Chondrocyte (in vitro differentiated cells): ENCODE measurements at places on chromosomes 3 and 15. TPM values are rescaled to one million over a fixed set of nuclear protein-coding genes. Genes with fewer than 3 reads are reported as not detected.

OR5K2 gene
- total RNA-seq = not detected in 3 replicates

MELTF gene
- 4.5 to 5.2 TPM (median 5.1 TPM) in 3 replicates for total RNA-seq

NUP210 gene
- 0.72 to 1.3 TPM (median 0.82 TPM) in 3 replicates for total RNA-seq

IGSF11 gene
- total RNA-seq = not detected in 3 replicates

C3orf20 gene
- total RNA-seq = not detected in 3 replicates

MEX3B gene
- total RNA-seq = 25.5 to 55.8 TPM (median 52.7 TPM) in 3 replicates

FBXO22 gene
- 33.6 to 40.1 TPM (median 35.1 TPM) in 3 replicates for total RNA-seq

STRIT1 gene
- total RNA-seq = not detected in 3 replicates

RNF7 gene
- total RNA-seq = 104 to 105 TPM (median 104 TPM) in 3 replicates

GABRR3 gene
- total RNA-seq = not detected in 3 replicates

BSN gene
- 0.77 to 0.82 TPM (median 0.77 TPM) in 3 replicates for total RNA-seq

DNA sequence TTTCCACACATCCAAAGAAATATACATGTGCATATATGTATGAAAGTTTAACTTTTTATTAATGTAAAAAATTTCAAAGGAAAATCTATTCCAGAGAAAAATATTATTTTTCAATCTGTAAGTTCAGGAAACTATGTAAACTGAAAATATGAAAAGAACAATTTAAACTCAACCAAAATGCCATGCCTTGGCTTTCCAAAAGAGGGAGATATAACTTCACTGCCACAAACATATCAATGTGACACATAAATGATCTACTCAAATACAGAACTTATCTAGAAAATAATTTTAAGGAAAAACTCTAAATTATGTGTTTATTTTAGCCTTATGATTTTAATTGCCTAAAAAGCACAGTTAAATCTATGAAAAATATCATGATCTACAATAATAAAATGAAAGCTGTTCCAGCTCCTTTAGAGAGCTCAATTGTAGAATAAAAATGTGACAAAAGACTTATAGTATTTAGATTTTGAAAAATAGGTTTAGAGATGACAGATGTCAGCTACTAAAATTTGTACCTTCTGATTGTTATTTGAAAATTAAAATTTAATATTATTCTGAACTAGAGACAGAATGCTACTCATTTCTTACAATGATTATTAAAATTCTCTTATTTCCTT lies 94.8 kb downstream of the GBE1 start:
- no peak for DNase-seq

DNA sequence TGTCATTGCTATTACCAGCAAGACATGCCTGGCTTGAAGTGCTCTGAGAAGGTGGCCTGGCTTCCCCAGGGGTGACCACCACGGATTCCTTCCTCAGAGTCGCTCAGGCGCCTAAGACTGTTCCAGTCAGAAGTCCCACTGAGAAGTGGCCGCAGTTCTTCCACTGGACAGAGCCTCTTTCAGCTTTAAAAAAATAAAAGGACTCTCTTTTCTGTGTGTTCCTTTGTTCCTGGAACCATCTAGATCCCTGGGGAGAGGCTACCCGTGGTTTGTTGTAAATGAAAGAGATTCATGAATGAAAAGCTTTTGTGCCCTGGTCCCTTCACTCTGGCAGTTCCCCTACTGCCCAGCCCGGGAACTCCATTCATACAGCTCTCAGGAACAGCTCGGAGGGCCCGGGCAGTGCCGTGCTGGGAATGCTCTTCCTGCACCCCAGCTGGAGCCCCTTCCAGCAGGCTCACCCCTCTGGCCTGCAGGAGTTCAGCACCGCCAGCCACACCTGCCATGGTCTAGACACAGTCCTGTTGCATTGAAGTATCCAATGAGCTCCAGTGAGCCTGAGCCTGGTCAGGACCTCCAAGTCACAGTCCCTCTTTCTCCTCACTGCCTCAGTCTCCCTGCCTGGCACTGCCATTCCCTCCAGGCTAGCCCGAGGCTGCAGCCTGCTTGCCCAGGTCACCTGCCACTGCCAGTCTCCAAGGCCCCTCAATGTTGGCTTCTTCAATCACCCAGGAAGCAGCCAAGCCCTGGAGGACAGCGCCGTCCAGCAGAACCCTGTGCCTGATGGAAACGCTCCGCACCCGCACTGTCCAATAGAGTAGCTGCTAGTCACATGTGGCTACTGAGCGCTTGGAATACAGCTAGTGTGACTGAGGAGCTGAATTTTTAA lies 75.4 kb downstream of the XXYLT1 start:
- no peak for DNase-seq

DNA sequence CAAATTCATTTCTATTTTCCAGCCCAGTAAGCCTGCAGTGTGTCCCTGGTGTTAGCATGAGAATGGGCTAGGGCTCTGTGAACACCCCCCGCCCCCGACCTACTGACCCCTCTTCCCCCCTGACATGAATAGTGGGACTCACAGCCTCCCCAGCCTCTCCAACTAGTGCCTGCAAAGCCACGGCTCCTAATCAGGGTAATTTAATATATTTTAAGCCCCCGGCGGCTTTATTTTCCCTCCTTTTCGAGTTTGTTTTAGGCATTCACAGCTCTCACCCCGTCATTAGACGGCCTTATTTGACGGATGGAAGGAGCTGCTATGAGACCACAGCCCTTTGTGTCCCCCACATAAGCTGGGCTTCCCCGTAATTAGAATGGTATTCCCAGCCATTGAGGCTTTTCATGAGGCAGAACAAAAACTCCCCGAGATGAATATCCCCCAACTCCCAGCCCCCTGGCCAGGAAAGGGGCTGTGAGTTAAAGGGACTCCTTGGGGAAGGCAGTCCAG lies 78.3 kb upstream of the POLG start:
- no peak for DNase-seq

DNA sequence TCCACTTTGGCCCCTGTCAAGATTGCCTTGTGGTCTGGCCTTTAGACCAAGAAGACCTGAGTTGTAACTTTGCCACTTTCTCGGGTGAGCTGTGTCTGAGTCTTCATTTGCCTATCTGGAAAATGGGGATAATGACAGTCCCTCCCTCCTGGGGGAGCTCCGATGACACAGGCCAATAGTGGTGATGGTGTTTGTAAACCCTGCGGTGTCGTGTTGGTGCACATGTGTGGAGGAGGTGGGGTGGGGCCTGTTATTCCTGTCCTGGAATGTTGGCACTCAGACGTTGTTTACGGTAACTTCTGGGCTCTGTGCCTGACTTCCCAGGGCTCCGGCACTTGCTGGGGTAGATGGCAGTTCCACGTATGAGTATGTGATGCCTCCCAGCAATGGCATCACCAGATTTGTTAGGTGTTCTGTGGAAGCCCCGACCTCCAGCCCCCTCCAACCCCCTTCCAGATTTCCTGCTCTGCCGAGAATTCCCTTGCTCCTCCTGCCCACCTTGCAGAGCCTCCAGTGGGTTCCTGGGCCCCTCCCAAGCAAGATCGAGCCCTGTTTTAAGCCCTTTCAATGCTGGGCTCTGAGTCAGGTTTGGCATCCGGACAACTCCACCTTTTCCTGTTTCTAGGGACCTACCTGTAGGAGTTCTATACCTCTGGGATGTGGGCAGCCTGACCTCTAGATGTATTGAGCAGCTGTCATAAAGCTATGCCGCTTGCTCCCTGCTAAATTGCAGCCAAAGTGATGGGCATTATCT lies 31.4 kb downstream of the HRH1 start:
- DNase-seq = no peak

GRCh38 chr15:67366904-67367303 lies 112.3 kb downstream of the IQCH start:
- DNase-seq = no peak

GRCh38 chr3:99962703-99963102 lies 145.0 kb downstream of the CMSS1 start:
- no peak for DNase-seq

DNA sequence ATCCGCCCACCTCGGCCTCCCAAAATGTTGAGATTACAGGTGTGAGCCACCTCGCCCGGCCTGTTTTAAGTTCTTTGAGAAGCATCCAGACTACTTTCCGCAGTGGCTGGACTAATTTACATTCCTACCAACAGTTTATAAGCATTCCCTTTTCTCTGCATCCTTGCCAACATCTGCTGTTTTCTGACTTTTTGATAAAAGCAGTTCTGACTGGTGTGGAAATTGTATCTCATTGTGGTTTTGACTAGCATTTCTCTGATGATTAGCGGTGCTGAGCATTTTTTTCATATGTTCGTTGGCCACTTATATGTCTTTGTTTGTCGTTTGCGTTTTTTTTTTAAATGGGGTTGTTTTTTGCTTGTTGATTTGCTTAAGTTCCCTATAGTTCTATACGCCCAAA lies 208.4 kb upstream of the DPPA4 start:
- DNase-seq = no peak

- no peak for DNase-seq
Observed at GRCh38 chr3:173943264-173943663, 545.7 kb downstream of the NLGN1 start.

DNA sequence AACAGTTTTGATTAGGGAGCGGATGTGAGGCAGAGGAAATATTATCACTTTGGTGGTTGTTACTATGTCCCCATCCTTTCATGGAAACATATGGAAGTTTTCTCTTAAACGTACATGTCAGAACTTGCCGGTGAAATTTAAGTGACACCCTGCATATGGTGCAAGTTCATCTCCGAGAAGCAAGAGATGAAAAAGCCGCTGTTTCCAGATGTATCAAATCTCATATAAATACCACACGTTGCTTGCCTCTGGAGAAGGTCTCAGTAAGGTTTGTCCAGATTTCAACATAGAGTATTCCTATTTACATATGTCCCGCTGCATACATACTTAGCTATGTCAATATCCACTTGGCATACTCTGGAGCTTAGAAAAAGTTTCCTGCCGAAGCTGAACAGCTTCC lies 172.2 kb upstream of the ICE2 start:
- DNase-seq = no peak

GRCh38 chr15:101615414-101615985 lies 36.7 kb downstream of the TM2D3 start:
- DNase-seq = no peak

GRCh38 chr3:194082743-194083636 lies 53.0 kb upstream of the HES1 start:
- DNase-seq = no peak

DNA sequence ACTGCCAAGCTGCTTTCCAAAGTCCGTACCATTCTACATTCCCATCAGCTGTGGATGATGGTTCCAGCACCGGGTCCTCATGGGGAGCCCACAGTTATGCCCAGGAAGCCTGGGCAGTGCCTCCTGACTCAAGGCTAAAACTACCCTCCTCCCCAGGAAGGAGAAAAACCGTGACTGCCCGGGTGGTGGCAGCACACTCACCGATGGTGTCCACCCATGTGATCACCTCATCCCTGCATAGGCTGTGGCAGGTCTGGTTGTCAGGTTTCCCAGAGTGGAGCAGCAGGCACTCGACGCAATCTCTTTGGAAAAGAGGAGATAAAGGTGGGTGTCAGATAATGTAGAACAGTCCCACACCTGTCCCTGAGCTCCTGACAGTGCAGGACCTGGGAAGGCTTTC lies 38.6 kb downstream of the UMPS start:
- no peak for DNase-seq

- no peak for DNase-seq
Observed at GRCh38 chr3:114393367-114394072, 99.7 kb downstream of the TIGIT start.

DNA sequence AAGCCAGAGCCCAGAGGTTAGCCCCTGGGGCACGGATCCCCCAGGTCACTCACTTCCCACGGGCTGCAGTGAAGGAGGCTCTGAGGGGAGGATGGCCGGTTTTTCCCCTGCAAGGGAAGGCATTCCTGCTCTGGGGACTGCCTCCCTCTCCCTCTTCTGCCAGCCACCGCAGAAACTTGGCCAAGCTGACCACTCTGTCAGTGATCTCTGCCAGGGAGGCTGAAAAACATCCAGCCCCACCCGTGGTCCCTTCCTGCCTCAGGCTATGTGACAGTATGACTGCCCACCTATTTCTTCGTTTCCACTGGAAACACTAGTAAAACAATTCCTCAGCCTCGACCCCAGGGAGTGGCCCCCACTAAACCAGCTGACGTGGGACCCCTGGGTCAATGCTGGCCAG lies 14.6 kb upstream of the FANCD2 start:
- no peak for DNase-seq

DNA sequence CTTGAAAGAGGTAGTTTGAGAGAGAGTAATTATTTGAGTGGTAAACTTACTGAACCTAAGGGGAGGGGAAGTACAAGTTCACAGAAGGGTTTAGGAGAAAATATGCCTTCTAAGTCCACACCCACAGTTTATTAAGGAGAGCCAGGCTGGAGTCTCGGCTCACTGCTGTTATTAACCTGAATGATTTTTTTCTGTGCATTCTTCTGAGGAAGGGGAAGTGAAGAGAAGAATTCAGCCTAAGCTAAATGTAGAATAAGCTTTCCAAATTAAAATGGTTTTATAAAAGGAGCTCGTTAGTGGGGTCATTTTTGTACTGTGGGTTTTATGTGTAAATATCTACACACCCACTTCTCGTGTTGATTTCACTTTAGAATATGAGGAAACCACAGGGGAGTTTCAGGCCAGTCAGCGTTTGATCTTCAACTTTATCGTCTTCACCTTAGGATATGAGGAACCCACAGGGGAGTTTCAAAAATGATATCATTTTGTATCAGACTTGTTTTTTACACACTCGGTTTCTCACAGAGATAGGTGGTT lies 1.5 kb downstream of the WHAMM start:
- no peak for DNase-seq

DNA sequence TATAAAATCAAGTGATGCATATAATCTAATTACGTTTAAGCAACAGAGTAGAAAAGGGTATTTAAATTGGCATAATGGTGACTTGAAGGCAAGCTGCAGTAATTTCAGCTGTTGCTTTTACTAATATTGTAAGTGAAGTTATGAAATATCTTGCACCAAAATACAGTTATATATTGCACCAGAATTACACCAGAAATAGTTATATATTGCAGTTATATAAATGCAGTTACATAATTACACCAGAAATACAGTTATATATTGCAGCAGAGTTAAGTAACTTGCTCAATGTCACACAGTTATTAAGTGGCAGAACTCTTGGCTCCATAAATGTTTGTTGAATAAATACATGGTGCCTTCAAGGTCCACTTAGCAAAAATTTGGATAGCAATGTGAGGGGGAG lies 51.4 kb downstream of the PCOLCE2 start:
- DNase-seq = no peak
